Activated CD8-positive, alpha-beta memory T cell treated with anti-CD3 and anti-CD28 coated beads for 1 hour (primary cell): ENCODE measurements at places on chromosomes 16 and 17.

GRCh38 chr17:19372866-19373504 is 5.3 kb upstream of the MAPK7 start:
- no peak for DNase-seq

DNA sequence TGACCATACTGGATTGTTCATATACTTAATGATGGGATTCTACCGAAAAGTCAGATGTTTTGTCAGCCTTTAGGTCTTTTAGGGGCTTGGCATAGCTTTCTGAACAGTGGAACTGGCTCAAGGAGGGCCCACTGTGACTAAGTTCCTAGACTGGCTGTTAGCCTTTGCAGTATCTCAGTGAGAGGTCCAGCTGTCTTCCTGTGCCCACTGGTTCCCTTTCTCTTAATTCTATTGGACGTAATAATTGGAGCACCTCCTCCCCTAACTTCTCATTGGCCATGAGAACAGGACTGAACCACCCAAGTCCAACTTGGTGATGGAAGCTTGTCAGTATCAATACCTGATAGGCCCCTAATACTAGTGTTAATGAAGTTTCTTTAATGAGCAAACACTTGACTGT is 13.5 kb downstream of the KPNA2 start:
- no peak for DNase-seq

DNA sequence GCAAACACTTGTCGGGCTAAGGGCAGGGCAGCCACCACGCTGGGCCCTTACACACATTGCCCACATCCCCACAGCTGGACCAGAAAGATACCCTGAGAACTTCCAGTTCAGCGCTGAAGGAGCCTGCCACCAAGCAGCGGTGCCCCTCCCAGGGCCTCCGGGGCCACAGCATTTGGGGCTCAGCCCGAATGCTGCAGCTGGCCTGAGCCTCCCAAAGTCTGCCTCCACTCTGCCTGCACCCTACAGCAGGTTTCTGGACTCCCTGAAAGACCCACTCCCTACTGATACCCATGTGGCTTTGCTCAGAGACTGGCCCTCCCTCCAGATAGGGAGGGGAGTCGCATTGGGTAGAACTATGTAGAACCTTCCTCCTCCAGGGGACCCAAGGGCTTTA is 1.5 kb downstream of the MCRIP1 start:
- no peak for DNase-seq

DNA sequence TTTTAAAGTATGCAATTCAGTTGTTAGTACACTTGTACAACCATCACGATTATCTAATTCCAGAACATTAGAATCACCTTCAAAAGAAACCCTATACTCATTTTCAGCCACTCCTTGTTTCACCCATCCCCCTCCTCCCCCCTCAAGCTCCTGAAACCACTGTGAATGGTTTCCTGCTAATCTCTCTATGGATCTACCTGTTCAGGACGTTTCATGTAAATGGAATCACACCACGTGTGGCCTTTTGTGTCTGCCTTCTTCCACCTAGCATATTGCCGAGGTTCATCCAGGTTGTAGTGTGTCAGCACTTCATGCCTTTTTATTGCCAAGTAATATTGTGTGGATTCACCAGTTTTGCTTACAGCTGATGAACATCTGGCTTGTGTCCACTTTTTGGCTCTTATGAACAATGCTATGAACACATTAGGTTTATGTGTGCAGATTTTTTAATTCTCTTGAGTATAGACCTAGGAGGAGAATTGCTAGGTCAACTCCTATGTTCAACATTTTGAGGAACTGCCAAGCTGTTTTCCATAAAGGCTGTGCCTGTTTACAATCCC is 17.8 kb downstream of the EIF4A3 start:
- DNase-seq = no peak

- DNase-seq = no peak
These were observed 115.4 kb upstream of the ZFHX3 start for GRCh38 chr16:73163238-73163815.

DNA sequence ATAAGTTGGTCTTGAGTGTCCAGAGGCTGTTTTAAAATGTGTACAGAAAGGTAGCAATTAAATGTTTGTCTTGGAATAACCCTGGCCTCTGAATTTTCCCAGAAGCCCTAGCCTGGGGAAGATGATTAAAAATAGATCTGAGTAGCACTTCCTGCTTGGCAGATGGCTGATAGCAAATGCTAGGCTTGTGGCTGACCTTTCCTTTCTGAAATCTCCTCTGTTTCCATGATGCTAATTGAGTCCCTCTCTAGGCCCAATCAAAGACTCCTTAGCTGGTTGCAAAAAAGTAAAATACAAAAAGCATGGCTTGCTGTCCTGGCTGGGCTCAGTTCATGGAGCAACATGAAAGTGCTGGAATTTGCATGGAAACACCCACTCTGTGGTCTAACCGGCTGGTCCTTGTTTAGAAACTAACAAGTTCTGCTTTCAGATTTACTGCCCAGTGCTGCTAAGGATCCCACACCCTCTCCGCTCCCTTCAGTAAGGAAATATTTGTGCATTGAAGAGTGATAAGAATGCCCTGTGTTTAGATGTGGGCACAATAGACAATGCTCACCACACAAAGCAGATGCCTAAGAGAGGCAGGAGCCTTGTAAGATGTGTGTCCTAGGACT is 40.8 kb downstream of the YPEL2 start:
- no peak for DNase-seq

DNA sequence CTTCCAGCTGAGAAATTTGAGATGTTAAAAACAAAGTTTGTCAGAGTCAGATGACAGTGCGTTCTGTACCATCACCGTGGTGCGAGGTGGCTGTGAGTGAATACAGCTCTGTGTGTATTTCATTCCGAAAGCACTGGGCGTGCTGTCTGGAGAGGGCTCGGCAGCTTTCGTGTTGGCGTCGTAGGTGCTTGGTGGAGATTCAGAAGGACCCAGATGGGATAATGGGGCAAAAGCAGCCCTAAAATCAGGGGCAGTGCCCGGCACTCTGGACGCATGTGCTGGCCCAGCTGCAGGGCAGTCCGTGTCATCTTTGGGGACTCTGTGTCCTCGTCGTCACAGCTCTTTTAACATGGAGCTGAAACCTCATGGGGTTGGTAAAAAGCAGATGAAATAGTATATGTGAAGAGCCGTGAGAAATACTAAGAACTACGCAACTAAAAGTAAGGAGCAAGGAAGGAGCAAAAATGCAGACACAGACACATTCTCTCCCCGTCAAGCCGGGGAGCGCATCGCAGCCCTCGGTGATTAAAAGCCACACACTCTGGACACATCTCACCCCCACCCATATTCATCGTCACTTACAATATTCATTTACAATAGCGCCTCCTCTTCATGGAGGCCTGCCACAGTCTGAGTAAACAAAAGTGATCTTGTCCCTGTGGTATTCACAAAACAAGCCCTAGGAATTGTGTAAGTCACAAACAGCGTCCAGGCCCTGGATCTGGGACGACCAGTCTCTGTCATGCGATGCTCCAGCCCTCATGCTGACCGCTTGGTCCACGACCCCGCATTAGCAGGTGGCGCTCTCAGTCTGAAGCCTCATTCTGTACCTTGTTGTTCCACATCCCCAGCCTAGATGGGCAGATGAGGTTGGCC is 206.7 kb downstream of the RPTOR start:
- no peak for DNase-seq

- peak; percentile 22 for DNase-seq
These were observed 21.5 kb downstream of the GPR179 start for GRCh38 chr17:38322156-38322779.

DNA sequence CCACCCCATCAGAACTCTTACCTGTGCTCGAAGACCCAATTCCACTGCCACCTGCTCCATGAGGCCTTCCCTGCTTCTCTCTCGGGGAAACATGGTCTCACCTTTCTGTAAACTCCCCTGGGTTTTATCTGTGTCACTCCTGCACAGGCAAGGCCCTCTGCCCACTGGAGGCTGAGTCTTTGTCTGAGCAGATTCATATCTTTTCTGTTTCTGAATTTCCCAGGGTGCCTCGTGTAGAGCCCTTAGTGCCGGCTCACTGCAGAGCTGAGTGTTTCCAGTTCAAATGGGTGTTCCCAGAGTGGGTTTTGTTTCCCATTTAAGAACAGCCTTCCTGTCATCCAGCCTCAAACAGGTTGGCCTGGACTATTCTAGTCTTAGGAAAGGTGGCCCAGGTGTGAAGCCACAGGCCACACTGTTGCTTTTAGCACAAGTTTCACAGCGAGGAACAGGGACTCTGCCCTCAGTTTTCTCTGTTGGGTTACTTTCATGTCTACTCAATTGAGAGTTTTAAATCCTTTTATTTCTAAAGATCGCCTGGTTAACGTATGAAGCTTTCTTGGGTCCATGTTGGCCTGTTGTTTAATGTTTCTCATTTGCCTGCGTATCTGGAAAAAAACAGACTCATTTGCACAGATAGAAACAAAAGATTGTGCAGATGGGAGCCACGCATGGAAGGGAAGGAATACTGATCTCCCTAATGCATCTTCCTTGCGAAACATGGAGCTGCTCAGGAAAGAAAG is 228.7 kb downstream of the MSI2 start:
- DNase-seq = no peak

DNA sequence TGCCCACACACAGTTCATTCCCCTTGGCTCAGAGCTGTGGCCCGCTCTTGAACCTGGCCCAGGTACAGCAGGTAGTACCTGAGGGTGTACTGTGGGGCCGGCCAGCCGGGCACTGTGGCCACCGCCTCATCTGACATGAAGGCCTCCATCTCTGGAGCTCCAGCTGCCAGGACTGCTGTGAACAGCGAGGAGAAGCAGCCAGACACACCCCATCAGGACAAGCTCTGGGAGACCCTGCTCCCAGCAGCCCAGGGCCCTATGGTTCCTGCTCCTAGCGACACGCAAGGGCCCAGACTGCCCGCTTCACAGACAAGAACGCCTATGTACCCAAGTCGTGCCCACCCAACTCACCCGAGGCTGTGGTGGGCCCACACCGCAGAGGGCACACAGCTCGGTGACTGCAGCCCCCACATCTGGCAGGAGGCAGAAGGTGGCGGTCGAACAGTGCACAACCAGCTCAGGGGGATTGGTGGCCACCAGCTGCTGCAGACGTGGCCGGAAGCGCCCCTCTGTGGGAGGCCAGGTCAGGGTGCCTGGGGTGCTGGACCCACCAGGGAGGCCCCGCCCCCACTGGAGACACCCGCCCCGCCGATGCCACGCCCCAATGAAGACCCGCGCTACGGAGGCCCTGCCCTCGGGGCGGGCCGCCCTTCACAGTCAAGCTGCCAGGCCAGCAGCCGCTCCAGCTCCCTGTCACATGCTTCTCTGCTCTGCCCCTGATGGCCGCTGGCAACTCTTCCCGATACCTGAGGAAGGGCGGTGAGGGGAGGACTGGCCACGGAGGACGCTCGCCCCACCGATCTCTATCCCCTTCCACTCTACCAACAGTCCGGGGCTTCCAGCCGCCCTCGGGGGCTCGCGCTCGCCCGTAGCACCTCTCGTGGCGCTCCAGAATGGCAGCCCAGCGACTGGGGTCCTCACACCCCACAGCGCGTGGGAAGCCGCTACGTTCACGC is 1.1 kb upstream of the STUB1 start:
- no peak for DNase-seq

GRCh38 chr16:17101646-17102045 is 369.1 kb downstream of the XYLT1 start:
- no peak for DNase-seq

- DNase-seq = no peak
These were observed 61.9 kb downstream of the WWP2 start for GRCh38 chr16:69823831-69824563.

DNA sequence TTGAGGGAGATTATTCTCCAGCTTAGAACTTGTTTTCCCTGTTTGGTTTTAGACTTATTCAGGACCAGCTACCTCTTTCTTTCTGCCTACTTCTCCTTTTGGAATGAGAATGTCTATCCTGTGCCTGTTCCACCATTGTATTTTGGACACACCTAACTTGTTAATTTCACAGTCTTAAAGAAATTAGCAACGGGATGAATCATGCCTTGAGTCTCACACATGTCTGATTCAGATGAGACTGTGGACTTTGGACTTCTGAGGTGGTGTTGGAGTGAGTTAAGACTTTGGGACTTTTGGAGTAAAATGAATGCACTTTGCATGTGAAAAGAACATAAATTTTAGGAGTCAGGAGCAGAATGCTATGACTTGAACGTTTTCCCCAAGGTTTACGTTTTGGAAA is 581.4 kb downstream of the CDH11 start:
- DNase-seq = no peak

DNA sequence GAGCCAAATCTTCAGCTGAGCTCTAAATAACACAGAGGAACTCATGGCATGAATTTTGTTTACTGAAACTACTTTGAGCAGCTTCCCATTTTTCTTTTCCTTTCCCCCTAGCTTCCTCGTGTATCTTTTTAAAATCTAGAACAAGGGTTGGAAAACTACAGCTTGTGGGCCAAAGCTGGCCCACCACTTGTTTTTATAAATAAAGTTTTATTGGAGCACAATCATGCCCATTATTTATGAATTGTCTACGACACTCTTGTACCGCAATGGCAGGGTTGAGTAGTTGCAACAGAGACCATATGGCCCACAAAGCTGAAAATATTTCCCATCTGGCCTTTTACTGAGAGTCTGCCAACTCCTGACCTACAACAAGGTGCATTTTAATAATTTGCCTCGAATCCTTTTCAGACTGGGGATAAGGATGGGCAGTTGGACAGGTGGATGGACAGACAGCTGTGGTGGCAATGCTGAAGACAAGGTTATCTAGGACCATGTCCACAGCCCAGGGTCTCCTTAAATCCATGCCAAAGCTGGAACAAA is 87.7 kb downstream of the RMI2 start:
- DNase-seq = no peak

DNA sequence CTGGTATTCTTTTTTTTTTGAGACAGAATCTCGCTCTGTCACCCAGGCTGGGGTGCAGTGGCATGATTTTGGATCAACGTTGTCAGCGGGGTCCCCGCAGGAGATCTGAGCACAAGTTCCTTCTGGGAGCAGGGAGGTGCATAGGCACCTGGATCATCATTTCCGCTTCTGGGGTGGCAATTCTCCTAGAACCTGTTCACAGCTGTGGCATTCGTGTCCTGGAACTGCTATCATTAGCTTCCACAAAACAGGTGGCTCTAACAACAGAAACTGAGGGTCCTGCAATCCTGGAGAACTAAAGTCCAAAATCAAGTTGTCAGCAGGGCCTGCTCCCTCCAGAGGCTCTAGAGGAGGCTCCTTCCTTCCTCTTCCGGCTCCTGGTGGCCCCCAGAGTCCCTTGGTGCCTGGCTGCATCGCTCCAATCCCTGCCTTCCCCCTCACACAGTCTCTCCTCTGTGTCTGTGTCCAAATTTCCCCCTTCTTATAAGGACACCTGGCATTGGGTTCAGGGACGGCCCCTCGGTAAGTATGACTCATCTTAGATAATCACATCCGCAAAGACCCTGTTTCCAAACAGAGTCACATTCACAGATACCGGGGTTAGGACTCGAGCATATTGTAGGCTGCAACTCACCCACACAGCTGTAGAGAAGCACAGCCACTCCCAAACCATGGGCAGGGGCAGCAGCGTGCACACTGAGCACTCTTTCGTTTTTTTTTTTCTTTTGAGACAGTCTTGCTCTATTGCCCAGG is 43.5 kb upstream of the KLHDC4 start:
- DNase-seq = no peak

DNA sequence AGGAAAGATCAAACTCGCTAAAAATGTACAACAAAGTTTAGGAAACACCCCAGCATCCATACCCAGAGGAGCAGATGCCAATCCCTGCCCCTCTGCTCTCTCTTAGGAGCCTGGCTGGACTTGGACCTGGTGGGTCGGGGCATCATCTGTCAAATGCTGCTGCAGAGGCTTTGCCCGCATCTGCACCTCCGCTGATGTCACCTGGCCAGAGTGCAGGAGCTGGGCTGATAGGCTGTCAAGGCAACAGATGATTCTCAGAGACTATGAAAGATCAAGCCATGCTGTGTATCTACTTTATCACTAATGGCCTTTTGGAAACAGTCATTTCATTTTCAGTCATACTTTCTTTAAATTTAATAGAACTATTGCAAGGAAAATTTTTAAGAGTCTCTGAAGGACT is 15.9 kb upstream of the LCMT1 start:
- no peak for DNase-seq

GRCh38 chr16:29943846-29944799 is 17.8 kb upstream of the TMEM219 start:
- DNase-seq = no peak
